Activated CD4-positive, alpha-beta T cell treated with anti-CD3 and anti-CD28 coated beads, Interleukin-2, amount 50 U/mL, for 4 hours (primary cell): ENCODE measurements at places on chromosomes 11 and 22.

DNA sequence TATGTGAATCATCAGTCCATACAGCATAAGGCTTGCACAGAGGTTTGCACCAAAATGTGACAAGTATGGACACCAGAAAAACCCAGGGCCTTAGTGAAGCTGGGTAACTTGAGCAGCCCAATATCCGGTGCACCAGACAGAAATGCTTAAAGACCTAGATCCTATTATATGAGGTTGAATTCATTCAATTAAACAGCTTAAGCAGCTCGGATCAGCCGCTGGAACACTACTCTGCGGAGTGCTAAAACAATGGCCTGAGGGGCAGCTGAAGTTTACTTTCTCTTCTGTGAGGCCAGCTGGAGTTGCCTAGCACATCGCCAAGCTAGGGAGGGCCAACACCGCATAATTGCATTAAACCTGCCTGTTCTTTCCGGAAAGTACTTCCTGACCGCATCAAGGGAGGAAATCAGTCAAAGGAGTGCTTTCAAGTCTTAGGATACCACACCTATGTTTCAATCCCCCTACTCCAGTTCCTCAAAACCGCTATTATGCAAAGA lies 17.0 kb upstream of the FAM181B start:
- DNase-seq, result no peak

DNA sequence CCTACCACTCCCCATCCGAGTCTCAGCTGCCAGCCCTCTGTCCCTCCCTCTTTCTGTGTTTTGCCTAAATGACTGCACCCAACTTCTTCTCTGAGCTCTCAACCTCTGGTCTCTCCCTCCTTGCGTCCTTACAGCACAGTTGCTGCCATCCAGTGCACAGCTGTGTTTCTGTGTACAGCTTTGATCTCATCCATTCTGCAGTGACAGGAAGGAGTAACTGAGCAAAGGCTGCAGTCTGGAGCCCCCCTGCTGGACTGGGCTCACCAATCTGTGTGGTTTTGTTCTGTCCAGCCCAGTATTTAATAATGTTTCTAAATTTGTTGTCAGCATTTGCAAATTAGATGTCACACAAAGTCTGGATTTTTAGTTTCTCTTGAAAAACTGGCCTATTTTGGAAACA lies 43.8 kb downstream of the PRR5L start:
- no peak for DNase-seq

- DNase-seq, result no peak
Measured at GRCh38 chr11:120063686-120064340, 74.1 kb downstream of the TRIM29 start.

DNA sequence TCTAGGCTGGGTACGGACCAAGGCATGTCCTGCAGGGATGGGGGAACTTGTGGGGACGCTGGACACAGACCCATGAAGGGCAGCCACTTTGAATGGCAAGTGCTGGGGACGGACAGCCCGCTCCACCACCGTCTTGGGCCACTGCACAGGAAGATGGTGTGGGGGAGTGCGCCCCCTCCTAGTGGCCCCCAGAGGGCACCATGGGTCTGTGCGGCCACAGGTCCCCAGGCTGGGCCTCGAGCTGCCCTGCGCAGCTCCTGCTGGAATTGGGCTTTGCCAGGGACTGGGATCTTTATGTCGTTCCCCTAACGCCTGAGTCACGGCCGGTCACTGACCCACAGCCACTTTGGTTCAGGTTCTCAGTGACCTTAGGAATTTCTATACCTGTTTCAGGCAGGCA lies 44.4 kb downstream of the NAT10 start:
- no peak for DNase-seq

DNA sequence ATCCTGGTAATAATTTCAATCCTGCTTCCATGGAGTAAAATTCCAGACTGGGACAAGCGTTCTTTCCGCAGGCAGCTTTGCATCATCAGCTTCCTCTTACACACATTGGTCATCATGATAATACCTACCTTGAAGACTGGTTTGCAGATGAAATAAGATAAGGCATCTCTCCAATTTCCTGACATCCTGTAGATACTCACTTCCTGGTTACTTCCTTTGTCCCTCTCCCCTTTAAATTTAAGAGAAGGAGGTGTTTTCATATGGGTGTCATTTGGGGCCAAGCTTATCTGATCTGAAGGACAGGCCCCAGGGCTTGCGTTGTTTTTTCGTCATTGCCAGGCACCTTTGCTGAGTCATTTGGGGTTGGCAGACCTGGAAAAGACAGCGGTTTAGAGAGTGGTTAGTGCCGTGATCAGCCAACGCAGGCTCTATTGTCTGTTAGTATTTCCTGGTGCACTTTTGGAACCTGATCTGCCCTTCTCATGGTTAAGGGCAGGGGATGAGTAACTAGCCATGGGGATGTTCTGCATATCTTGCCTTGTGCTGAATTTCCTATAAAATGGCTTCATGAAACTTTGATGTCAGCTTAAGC lies 24.1 kb downstream of the GRAMD1B start:
- DNase-seq, result peak; percentile 45

DNA sequence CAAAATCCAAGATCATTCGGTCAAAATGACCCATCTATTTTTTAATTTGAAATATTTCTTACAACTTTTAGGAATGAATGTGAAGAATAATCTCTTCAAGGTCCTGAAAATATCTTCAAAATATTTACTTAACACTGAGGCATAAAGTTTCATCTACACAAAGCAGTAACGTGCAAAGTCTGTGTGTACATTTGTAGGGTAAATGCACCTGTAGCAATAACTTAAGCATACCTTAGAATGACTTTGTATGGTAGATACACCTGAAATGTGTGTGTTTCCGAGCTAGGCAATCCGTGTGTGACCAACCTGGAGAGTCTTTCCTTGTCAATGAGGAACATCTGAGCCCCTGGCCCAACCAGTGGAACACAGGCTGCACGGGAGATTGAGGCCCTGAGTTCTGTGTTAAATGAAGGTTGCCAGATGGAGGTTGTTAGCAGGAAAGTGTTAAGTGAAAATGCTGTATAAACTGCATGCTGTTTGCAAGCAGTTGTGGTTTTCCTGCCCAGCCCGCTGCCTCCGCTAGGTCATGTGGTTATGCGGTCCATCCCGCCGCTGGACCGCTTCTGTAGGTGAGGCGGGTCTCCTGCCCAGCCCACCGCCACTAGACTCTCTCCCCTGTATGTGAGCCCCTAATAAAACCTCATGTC lies 7.6 kb upstream of the CTR9 start:
- no peak for DNase-seq

GRCh38 chr11:123374622-123374968 lies 55.5 kb upstream of the GRAMD1B start:
- DNase-seq, result no peak

GRCh38 chr11:84218318-84218717 lies 932.2 kb upstream of the CCDC90B start:
- DNase-seq, result no peak

- DNase-seq, result no peak
Measured at GRCh38 chr11:131465746-131466145, 95.3 kb downstream of the NTM start.
